ENCODE measurements at places on chromosomes 4 and X. TPM values are rescaled to one million over a fixed set of nuclear protein-coding genes. Genes with fewer than 3 reads are reported as not detected.

DNA sequence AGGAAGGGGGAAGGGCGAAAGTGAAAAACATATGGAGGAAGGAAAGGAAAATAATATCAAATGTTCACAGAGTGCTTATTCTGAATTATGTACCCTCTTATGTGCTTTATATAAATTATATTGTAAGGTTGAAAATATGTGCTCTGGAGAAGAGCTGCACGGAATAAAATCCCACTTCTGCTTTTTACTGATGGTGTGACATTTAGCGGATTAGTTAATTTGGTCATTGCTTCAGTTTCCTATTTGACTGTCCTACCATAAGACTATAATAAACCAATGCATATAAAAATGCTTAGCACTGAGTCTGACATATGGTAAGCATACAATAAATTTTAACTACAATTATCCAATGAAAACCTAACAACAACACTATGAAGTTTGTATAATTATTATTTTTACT lies 86.2 kb downstream of the NPFFR2 start:
- no peak overlapping the region for H3K4me3 ChIP-seq
- no peaks in the 10 kb centered on the region for H3K36me3 ChIP-seq
- H3K27me3 ChIP-seq = no peaks in the 10 kb centered on the region
- DNase-seq = no peak
- no peaks in the 10 kb centered on the region for H3K4me1 ChIP-seq
- no peak overlapping the region for H3K27ac ChIP-seq

- no peak for DNase-seq
- peaks cover 2% of the 10 kb centered on the region for H3K27me3 ChIP-seq
- H3K4me3 ChIP-seq = no peak overlapping the region
- H3K36me3 ChIP-seq = no peaks in the 10 kb centered on the region
- peaks cover 6% of the 10 kb centered on the region for H3K4me1 ChIP-seq
- H3K27ac ChIP-seq = no peak overlapping the region
These were observed 899 bp upstream of the ZFP92 start for GRCh38 chrX:153410373-153410772.

- no peak for DNase-seq
- H3K36me3 ChIP-seq = no peaks in the 10 kb centered on the region
- no peaks in the 10 kb centered on the region for H3K4me1 ChIP-seq
- H3K4me3 ChIP-seq = no peak overlapping the region
- peaks cover 1% of the 10 kb centered on the region for H3K27me3 ChIP-seq
These were observed 582.8 kb upstream of the CPEB2 start for GRCh38 chr4:14419516-14419915.

GRCh38 chr4:72209600-72209999 lies 177.8 kb downstream of the NPFFR2 start:
- H3K4me3 ChIP-seq = no peak overlapping the region
- no peak overlapping the region for H3K27ac ChIP-seq
- H3K27me3 ChIP-seq = peaks cover 2% of the 10 kb centered on the region
- no peak for DNase-seq
- no peaks in the 10 kb centered on the region for H3K4me1 ChIP-seq

ZAR1 gene
- not detected for polyA plus RNA-seq

SETD7 gene
- 0.39 TPM for polyA plus RNA-seq

DNA sequence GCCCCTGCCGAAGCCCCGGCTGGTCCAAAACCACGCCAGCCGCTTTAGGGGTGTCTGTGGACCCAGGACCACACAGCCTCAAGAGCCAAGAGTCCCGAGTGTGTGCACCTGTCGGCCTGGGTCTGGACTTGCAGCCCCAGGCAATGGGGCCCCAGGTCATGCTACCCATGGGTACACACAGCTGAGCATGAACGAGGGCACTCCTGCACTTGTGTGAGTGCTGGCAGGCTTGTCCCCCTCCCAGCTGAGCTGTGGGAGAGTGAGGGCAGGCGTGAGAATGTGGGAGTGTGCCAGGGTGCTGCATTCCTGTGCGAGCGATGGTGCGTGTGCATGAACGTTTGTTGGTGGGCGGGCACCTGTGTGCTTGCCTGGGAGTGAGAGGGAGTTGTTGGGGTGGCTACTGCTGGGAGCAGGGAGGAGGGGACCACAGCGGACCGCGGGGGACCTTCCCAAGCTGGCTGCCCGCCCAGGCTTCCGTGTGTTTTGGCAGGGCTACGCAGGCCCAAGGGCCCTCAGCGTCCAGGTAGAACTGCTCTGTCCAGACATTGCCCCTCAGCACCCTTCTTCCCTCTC lies 30.8 kb downstream of the BLOC1S4 start:
- no peak for DNase-seq
- H3K27me3 ChIP-seq = peaks cover 2% of the 10 kb centered on the region
- H3K4me1 ChIP-seq = peaks cover 5% of the 10 kb centered on the region
- H3K27ac ChIP-seq = no peak overlapping the region
- H3K36me3 ChIP-seq = no peaks in the 10 kb centered on the region

All from immature natural killer cell (primary cell).